Mucosa of descending colon (tissue), 3 donors: ENCODE measurements at places on chromosomes 4 and X. TPM values are rescaled to one million over a fixed set of nuclear protein-coding genes. Genes with fewer than 3 reads are reported as not detected.

INTS6L gene
- total RNA-seq, result 15.0 TPM

FAM53A gene
- total RNA-seq, result 0.65 TPM

SYTL5 gene
- 3.0 TPM for total RNA-seq

UGT2B17 gene
- total RNA-seq, result 534 TPM

GRCh38 chr4:8241895-8242696 lies 27.5 kb upstream of the HTRA3 start:
- DNase-seq, result peak; percentile 81

DNA sequence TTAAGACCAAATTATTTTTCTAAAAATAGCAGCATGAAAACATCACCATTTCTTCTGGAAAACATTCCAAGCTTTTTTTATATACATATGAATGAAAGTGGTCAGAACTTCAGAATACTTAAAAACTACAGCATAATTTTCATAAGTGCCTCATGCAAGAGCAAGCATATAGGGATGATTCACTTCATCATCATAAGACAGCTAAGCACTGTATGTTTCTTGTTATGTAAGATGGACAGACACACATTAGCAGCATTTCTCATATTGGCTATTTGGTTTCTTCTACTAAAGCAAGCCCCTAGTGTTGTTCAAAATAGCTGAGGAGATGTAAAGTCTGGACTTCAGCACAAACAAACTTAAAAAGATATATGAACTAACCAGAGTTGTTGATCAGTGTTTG lies 213.1 kb upstream of the NOCT start:
- no peak for DNase-seq

GRCh38 chr4:150580306-150580705 lies 1.6 kb upstream of the MAB21L2 start:
- no peak for DNase-seq

DNA sequence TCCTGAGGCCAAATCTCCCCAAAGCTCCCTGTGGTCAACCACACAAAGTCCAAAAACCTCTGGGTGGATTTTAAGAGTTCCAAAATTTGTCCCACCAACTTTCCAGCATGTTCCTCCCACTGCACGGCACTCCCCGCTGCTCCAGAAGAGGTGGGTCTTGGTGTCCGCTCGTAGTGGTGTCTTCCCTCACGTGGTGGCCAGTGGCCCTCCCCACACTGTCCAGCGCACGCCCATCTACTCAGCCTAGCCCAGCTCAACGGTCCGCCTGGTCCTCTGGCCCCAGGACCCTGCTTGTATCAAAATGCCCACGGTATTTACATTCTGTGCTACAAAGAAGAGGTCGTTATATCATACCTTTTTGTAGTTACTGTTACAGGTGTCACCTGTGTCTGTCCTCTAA lies 83.5 kb downstream of the NSUN7 start:
- no peak for DNase-seq

GRCh38 chrX:67555578-67556203 lies 11.9 kb downstream of the AR start:
- peak; percentile 11 for DNase-seq
